NCI-H1105 (cell line): ENCODE measurements at places on chromosomes 4 and X.
A peak's percentile ranks its signal among the peaks of the same experiment; 100 is the strongest.

DNA sequence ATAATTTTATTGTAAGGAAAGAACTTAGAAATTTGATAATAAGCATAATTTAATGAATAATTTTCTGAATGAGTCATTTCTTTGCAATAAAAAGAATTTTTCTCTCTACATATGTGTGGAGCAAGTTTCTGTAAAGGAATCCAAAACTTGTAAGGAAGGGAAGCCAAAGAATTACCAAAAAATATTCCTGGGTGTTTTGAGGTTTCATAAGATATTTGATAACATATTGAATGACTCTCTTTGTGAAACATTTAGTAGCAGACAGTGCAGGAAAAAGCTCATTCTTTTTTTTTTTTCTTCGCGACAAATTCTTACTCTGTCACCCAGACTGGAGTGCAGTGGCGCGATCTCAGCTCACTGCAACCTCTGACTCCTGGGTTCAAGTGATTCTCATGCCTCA, 469.0 kb upstream of the MAGEB2 start:
- DNase-seq, result no peak

GRCh38 chrX:107827852-107828251, 2.2 kb downstream of the MID2 start:
- no peak for DNase-seq

DNA sequence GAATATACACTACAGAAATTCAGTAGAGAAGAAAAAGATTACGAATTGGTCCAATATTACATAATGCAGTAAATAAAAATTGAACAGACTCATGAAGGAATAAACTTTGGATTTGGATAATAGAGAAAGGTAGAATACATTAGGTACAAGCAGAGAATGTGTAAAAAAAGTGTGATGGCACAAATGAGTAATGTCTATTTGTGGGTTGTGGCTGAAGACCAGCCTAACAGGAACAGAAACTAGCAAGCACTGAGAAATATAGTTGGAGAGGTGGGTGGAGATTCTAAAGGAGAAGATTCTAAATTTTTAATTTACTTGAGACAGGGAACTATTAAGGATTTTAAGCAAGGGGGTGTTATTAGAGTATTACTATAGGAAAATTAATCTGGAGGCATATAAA, 15.2 kb upstream of the CLOCK start:
- no peak for DNase-seq

- no peak for DNase-seq
Observed at GRCh38 chrX:121161501-121161933, 114.1 kb downstream of the GLUD2 start.

- DNase-seq, result no peak
Observed at GRCh38 chr4:181127171-181127570, 1116.0 kb upstream of the TENM3 start.

GRCh38 chr4:140944199-140944515, 188.0 kb upstream of the TBC1D9 start:
- no peak for DNase-seq

DNA sequence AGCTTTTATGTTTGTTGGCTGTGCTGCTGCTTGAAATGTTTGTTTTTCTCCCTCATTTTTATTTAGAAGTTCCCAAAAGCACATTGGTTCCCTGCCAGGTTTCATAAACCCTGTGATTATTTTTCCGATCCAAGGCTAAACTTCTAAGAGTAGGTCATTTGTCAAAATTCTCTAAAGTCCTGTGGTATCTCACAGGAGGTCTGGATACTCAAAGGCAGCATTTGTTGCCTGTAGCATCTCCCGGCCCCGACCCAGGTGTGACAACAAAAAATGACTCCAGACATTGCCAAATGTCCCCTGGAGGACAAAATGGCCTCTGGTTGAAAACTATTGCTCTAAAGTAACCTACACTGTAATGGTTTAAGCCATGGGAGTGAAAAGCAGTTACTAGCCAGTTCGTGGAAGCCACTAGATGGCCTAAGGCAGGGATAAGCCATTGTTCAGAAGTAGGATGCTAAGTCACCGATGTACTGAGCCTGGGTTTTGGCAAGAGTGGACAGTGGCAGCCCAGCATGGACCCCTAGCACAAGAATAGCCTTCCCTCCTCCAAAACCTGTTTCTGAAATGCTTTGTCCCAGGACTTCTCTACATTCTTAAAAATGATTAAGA, 256.1 kb downstream of the THOC2 start:
- no peak for DNase-seq

DNA sequence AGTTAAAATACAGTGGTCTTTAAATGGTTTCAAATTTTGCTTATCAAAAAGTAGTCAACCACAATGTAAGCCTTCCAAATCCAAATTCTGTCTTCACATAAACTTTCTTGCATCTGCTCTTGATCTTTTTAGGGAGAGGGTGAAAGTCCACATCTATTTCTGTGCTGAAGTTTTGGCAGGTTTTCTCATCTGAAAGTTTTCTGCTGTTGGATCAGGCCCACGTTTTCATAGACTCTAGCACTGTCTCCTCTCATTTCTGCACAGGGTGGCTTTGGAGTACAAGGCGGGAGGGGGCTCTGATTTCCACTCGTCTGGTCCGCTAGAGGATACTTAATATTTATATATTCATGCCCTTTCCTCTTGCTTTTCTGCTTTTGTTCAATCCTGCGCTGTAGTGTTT, 18.1 kb upstream of the TMEM150C start:
- DNase-seq, result no peak

DNA sequence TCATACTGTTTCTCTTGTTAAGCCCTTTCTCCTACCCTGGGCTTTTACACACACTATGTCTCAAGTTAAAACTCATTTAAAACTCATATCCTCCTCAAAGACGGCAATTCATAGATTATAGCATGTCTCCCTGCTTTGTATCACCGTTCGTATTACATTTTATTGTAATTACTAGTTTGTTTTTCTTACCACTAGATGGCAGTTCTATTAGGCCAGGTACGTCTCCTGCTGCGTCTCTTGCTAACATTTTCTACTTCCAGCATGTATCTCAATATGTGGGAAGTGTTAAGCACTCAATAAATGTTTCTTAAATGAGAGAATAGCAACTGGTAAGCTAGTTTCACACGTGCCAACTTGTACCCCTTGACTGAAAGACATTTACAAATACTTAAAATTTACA, 450.3 kb upstream of the PCDH7 start:
- no peak for DNase-seq

GRCh38 chr4:81215931-81216330, 909 bp upstream of the PRKG2 start:
- DNase-seq, result no peak

DNA sequence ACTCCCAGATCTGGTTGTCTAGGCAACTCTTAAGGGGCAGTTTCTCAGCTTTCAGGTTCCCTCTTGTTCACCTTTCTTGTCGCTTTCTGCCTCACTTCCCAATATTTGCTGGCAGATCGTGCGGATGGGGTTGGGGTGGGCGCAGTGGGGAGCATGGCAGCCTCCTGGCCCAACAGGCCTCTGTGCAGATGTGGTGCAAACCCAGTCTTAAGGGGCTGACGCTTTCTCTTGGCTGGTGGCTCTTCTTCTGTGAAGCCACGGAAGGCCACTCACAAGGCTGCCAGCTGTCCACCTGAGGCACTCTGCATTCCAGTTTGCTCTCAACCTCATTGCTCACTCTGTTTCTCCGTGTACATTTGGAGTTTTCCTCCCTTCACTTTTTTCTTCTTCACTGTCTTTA, 61.7 kb downstream of the NBDY start:
- DNase-seq, result no peak

- DNase-seq, result no peak
Observed at GRCh38 chr4:103786014-103786413, 66.2 kb upstream of the TACR3 start.

GRCh38 chrX:75038925-75039324, 113.7 kb upstream of the NEXMIF start:
- DNase-seq, result no peak

GRCh38 chr4:14856062-14856933, 146.0 kb upstream of the CPEB2 start:
- DNase-seq, result no peak

DNA sequence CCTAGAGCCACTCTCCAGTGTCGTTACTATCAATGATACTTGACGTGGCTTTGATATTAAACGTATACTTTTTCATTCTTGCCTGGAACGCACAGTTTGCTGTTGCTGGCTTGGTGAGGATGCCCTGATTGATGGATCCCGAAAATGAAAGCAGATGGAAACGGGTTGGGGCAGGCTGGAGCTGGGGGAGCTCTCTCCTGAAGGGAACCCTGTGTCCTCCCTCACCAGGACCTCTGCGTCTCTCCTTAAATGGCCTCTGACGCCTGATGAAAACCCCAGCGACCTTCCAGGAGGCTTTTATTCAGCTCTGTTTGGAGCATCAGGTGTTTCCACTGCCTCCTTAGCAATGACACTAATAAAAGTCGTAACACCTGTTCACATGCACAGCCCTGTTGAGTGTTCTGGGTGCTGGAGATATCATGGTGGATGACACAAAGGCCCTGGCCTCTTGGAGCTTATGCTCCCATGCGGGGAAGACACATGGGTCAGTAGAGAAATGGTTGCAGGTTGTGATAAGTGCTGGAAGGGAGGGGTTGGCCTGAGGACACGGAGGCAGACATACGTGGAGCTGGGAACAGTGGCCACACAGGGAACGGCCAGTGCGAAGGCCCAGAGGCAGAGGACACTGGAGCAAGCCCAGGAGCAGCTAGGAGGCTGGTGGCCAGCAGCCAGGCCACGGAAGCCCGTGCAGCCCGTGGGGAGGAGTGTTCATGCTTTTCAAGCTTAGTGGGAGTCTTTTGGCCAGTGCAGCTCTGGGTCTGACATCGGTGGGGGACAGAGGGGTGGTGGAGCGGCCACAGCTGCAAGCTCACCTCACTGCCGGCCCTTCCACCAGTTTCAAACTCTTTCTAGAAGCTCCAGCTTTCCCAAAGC, 7.5 kb downstream of the MSANTD1 start:
- DNase-seq, result no peak

- DNase-seq, result no peak
Observed at GRCh38 chrX:7143941-7144525, 3.5 kb upstream of the STS start.

- DNase-seq, result no peak
Observed at GRCh38 chrX:139201924-139202323, 328.6 kb upstream of the F9 start.

GRCh38 chrX:22135994-22136684, 104.0 kb downstream of the PHEX start:
- DNase-seq, result peak; percentile 29

DNA sequence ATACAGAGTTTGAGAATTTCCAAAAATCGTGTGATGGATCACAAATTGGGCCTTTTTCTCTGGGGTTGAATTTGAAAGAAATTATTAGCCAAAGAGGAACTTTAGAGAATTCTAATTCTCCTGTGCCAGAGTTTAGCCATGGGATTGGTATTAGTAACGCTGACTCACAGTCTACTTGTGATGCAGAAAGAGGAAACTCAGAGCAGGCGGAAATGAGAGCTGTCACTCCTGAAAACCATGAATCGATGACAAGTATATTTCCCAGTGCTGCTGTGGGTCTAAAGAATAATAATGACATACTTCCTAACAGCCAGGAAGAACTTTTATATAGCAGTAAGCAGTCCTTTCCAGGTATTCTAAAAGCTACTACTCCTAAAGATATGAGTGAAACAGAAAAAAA, 64.9 kb downstream of the N4BP2 start:
- no peak for DNase-seq

GRCh38 chrX:2243913-2244460, 256.8 kb downstream of the DHRSX start:
- DNase-seq, result no peak

DNA sequence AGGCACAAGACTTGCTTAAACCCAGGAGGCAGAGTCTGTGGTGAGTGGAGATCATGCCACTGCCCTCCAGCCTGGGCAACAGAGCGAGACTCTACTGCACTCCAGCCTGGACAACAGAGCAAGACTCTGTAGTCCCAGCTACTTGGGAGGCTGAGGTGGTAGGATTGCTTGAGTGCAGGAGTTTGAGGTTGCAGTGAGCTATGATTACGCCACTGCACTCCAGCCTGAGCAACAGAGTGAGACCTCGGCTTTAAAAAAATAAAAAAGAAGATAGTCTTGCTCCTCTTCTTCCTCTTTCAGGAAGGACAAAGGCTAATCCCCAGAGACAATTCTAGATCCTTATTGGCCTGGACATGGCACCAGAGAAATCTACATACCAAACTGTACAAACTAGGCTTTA, 5.7 kb upstream of the PPEF2 start:
- no peak for DNase-seq

DNA sequence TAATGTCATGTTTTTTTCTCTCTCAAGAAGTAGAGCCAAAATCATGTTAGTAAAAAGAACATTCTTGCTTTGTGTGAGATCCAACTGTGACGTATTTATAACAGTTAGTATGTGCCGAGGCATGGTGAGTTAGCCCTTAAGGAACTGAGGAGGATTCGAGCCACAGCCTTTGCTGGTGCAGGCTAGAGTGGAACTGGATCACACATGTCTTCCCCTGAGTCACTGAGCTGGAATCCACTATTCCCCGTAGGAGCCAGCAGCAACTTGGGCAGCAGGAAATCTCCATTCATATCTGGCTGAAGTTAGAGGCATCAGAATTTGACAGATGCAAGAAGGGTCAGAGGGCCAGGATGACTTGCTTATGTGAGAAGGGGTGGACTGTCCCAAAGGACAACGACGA, 144.6 kb upstream of the KIT start:
- DNase-seq, result no peak

DNA sequence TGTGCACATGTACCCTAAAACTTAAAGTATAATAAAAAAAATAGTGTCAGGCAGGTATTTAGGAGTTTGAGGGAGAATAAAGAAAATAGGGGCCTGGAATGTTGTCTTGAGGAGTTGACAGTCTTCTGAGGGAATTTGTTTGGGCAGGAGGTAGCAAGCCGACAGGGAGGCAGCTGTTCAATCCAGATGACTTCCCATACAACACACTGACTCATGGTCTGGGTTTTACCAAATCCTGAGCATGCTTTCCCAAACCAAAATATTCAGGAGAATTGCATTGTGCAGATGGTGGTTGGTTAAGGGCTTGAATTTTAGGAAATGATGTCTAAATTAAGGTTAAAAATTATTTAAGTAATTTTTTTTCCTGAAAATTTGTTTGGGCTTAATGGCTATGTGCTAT, 430.0 kb downstream of the INPP4B start:
- DNase-seq, result no peak

DNA sequence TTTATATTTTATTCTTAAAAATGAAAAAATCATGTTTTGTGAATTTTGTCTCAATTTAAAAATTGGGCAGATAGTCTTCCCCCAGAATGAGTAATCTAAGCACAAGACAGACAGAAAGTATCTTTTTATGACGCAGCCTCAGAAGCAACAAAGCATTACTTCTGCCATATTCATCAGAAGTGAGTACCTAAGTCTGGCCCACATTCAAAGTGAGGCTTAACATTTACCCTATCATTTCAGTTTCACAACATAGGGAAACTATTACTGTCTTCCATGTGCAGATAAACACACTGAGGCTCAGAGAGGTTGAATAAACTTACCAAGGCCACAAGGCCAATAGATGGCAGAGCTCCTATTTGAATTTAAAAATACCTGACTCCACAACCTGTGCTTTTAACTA, 4.4 kb upstream of the PRDX4 start:
- no peak for DNase-seq
